ENCODE measurements at places on chromosomes 1 and 21.

DNA sequence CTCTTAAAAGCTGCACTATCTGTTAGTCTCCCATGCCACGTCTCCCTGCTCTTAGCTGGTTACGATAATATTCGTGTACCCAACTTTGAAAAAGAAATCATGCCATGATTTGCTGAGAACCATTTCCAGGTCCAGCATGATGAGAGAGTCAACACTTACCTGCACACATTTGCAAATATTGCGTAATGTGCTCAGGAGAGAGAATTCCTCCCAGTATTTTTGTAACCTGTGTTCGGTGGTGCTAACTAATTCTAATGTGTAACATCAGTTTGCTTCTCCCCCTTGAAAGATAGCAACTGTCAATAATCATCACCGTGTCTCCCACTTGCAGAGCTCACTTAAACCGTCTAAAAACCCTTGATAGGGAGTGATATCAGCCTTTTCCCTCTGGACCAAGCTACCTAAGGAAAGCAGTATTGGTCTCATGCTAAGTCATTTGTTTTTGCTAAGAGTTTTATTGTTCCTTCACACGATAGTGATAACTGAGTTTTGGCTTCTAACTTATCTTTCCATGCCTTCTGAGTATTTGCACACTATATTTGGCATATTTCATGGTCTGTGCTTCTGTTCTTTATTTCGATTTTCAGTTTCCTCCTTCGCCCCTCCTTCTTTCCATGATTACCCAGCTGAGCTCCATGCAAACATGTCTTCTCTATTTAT, 61.1 kb upstream of the IRF2BP2 start:
- DNase-seq = no peak

- no peak for DNase-seq
Measured at GRCh38 chr1:106120789-106121188, 935.7 kb upstream of the PRMT6 start.

DNA sequence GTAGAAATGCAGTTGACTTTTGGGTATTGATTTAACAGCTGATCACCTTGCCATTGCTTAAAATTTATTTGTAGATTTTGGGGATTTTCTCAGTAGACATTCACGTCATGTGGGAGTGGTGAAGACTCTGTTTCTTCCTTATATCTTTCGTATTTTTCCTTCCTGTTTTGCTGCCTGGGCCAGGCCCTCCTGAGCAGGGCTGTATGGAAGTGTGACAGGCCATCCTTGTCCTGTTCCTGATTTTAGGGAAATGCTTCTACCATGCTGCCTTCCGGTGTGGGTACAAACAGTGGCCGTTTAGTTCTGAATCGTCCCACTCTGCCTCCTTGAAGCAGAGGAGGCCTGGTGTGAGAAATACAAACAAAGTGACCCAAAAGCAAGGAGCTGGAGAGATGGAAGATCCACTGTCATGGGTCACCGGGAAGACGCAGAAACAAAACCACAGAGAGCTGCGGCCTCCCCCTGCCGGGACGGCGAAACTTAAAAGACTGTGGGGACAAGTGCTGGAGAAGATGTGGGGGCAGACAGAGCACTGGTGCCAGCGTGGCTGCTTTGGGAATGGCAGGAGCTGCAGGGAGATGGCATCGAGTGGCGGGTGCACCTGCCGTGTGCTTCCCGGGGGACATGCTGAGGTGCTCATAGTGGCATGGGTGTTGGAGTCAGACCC, 7.6 kb downstream of the AGPAT3 start:
- no peak for DNase-seq

DNA sequence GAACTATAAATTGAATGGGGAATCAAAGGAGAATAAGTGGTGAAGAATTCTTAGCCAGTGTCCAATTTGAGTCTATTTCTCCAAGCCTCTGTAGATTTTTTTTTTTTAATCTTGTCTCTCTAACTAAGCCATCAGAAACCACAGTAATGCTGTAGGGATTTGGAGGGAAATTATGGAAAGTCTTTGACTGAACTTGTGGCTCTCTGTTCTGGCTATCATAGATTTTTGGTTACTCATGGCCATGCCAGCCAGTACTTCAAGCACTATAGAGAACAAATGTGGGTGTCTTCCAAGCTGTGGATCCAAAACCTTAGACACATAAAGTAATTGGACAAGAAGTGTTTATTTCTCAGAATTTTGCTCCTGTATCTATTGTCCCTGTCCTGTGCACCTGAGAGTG, 147.9 kb downstream of the LRRC40 start:
- no peak for DNase-seq

- DNase-seq = no peak
Measured at GRCh38 chr1:36752891-36753361, 270.2 kb upstream of the CSF3R start.

DNA sequence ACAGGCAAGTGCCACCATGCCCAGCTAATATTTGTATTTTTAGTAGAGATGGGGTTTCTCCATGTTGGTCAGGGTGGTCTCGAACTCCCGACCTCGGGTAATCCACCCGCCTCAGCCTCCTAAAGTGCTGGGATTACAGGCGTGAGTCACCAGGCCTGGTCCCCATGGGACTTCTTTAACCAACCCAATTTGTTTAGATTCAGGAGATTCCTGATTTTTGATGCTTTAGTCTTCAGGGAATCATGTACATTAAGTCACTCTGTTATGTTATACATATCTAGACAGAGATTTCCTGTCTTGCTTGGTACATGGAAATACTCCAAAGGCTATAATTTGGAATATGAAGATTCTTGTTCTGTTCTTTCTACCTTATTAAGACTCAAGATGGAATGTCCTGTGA, 202.4 kb upstream of the L1TD1 start:
- no peak for DNase-seq

GRCh38 chr1:85153149-85153891, 47.5 kb downstream of the SYDE2 start:
- no peak for DNase-seq

DNA sequence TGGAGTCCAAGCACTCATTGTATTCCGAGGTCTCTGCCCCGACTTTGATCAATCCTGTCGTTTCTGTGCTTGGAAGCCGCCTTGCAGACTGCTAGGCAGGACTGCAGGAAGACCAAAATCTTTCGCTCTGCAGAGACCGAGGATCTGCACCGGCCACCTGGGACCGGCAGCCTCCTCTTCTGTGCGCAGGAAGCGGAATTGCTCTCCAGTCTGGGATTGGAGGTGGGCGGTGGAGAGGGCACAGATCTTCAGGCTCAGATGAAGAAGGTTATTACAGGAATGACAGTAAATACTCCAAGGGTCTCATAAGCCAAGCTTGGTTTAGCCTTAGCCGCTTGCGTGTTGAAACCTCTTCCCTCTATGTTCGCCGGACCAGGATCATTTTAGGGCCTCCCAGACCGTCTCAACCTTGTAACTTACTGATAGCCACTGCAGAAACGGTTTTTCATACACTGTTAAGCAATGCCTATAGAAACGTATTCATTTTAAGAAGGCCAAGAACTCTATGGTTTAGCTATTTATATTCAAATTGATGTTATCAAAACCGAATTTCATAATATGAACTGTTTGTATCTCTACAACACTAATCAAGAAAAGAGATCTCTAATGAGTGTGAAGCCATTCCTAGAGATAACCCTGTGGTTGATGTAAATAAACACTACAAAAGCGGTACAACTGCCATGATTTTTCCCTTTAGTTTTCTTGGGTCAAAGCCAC, 1.1 kb downstream of the MIA3 start:
- DNase-seq = no peak

DNA sequence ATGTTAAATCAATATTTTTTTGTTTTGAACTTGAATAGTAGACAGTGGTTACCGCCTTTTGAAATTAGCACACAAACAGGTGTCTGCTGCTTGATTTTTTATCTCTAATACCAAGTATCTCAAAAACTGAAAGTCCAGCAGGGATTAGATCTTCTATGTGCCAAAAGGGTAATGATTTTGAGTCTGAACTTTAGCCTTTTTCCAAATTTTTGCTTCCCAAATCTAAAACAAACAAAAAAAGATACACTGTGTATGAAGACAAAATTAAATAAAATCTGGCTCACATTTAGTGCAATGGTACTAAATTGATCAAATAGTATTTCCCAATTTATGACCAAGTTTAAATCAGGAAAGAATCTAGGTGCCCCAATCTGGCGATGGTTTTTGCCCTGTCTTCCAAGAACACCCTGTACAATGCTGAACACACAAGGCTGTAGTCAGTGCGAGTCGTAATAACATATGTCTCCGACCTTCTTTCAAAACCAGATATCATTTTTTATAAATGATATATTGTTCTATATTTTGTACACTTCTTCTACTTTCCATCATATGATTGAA, 40.5 kb downstream of the PLPPR4 start:
- no peak for DNase-seq

DNA sequence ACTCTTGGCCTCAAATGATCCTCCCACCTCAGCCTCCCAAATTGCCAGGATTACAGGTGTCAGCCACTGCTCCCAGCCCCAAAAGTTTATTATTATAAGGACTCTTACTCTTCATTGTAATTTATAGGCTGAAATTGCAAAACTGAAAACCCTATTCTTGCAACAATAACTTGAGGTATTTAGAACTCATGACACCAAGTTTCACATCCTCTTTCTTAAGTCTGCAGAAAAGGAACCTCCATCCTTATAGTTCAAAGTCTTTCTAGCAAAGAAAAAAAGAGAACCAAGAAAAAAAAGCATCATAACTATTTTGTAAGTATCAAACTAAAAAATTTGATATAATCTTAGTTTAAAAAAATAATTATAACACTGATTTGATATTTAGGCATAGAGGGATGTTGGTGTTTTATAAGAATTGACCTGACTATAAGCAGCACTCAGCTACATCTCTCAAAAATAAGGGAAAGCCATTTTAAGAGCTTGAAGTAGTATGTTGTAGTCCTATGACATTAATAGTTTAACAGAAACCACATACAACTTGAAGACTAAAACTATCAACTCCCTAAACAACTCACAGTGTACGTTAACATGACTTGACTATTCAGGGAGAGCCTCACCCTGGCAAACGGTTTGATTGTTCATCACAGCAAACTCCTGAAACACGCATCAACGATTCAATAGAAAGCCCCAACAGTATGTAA, 122.4 kb downstream of the AKT3 start:
- no peak for DNase-seq
